ENCODE measurements at places on chromosomes 13 and 19.

- DNase-seq: no peak
These were observed at the start of gene ARHGEF1 for GRCh38 chr19:41882568-41883462. ARHGEF1 (plus strand) TSS chr19:41883184; CDS start chr19:41888083, 4,899 bp downstream.

GRCh38 chr13:37427843-37428494 is 170.6 kb downstream of the POSTN start:
- no peak for DNase-seq

GRCh38 chr19:34881982-34882381 is 44.7 kb upstream of the ZNF30 start:
- no peak for DNase-seq

DNA sequence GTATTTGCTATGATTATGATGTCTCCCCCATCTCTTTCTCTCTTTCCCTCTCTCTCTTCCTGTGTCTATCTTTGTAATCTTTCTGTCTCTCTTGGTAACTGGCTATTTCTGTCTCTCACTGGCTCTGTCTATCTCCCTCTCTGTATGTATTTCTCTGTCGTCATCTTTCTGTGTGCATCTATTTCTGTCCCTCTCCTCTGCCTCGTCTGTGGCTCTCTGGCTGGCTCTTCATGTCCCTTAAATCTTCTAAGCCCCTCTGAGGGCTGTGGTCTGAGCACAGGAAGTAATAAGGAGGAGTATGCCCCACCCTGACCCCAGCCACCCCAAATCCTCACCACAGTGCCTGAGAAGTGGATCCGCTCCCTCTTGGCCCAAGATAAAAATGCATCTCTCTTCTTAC is 104.4 kb downstream of the DNAJC15 start:
- no peak for DNase-seq

DNA sequence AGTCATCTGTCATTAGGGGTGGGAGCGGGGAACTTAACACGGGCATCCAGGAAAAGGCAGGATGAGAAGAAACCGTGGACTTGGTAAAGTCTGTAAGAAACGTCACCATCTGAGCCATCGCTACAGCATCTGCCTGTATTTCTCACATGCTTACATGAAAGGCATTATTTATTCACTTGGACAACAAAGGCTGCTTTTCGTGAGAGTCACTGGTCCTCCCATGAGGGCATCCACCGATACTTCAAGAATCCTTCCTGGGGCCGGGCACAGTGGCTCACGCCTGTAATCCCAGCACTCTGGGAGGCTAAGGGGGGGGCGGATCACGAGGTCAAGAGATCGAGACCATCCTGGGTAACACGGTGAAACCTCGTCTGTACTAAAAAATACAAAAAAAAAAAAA is 16.1 kb downstream of the ZNF446 start:
- no peak for DNase-seq

- DNase-seq: no peak
These were observed 3.2 kb downstream of the UBAC2 start for GRCh38 chr13:99203601-99204579.
